ENCODE measurements at places on chromosomes 1 and 21. TPM values are rescaled to one million over a fixed set of nuclear protein-coding genes. Genes with fewer than 3 reads are reported as not detected.

Gene HSD3B2
- polyA plus RNA-seq = not detected

- H3K27me3 ChIP-seq = peaks cover 22% of the 10 kb centered on the region
- peaks cover 34% of the 10 kb centered on the region for H3K4me1 ChIP-seq
- peak; percentile 7 for DNase-seq
- no peak within 1 kb of the TSS for H3K27ac ChIP-seq
- H3K36me3 ChIP-seq = no peaks in the 10 kb centered on the region
- peak within 1 kb of the TSS; percentile 74 for H3K4me3 ChIP-seq
These were observed at the start of gene EVA1B for GRCh38 chr1:36323636-36324352. Gene EVA1B, minus strand, starts transcription at chr1:36323645. Its CDS starts 608 bp downstream, at chr1:36323037.

GRCh38 chr1:212916481-212917133 is 33.7 kb upstream of the VASH2 start:
- H3K36me3 ChIP-seq = no peaks in the 10 kb centered on the region
- H3K4me3 ChIP-seq = no peak overlapping the region
- no peak for DNase-seq
- H3K27ac ChIP-seq = no peak overlapping the region

DNA sequence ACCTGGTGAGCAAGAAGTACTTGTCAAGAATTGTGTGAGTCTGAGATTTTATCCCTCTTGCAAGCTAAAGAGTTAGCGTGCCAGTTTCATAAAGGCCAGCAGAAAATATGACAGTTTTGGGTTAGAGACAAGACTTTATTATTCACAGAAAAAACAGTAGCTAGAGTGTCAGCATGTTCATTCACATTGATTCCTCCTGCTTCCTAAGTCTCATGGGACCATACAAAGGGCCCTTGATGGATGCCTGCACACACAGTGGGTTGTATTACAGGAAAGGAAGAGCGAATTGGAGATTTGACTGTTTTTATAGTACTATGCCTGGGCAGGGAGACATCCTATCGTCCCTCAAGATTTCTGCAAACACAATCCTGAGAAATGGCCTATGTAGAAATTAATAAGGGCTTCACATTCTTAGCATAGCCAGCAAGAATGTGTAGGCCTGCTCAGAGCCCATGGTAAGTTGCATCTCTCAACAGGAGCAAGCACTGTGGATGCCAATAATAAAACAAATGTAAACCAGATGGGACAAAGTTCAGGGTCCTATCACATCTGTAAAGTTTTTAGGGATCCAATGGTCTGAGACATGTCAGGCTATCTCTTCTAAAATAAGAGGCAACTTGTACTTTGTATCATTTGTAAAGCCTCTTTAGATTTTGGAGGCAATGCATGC is 4.0 kb upstream of the ASPM start:
- no peaks in the 10 kb centered on the region for H3K27me3 ChIP-seq
- H3K36me3 ChIP-seq = no peaks in the 10 kb centered on the region
- H3K27ac ChIP-seq = no peak overlapping the region
- no peak overlapping the region for H3K4me3 ChIP-seq
- no peak for DNase-seq

Gene SPATA46
- not detected for polyA plus RNA-seq

Measured in naive B cell (primary cell).